SW480 (cell line): ENCODE measurements at places on chromosomes 6 and 20.

DNA sequence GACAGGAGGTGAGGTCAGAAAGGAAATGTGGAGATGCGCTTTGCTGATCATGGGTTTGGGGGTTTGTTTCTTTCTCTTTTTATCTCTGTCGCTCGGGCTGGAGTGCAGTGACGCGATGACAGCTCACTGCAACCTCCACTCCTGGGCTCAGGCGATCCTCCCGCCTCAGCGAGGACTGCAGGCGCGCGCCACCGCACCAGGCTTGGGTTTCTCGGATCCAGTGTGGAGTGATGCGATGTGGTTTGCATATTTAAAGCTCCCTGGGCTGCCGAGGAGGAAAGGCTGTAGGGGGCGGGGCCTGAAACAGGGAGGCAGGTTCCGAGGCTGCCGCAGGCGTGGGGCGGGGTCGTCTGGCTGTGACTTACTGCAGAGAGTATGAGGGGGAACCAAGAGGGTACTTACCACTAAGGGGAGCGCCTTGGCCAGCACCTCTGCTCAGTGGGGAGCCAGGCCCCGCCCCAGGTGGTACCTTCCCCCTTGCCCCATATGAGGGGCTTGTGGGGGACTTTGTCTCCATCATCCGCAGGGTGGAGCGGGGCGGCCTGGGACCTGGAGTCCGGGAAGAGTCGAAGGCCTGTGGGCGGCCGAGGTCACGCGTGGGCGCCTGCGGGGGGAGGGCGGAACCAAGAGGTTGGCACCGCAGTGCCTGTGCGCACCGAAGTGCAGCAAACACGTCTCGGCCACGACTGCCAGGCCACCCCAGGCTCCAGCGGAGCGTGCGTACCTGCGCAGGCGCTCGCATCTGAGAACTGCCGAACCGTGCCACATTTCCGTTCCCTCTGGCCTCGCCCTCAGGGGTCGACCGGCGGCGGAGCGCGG, 12.7 kb upstream of the BAK1 start:
- peak; percentile 57 for DNase-seq

DNA sequence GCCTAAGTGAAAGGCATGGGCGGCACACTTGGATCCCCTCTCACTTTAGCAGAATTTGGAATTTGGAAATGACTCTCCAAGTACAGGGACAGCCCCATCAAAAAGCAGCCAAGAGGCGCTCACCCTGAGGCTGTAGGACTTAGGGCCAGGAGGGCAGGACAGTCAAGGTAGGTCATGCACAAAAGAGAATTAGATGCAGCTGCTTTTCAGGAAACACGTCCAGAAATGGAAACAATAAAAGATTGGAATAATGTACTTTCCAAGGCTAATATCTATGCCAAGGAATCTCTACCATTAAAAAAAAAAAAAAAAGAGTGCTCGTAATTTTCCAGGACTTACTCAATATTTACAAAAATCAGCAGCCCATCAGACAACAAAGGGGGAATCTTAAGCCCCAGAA, 19.9 kb downstream of the PREP start:
- no peak for DNase-seq

GRCh38 chr6:39558079-39558478, 167.1 kb downstream of the KIF6 start:
- no peak for DNase-seq

DNA sequence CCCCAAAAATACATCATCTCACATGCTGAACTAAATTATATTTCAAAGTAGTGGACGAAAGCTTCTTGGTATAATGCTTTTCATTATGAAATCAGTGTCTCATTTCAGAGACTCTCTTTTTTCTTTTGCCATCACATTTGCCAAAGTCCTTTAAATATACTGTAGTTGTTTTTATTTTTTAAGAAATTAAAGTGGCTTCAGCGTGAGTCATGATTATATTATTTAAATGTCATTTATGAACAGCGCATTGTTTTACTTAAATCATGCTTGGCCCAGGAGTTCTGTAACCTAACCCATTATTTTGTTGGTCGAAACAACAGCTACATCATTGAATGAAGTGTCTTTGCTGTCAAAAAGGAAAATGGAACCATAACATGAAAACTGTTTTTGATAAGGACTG, 100.9 kb downstream of the CD109 start:
- DNase-seq, result no peak

- peak; percentile 8 for DNase-seq
Observed at GRCh38 chr6:134161041-134161440, 108.6 kb upstream of the SLC2A12 start.

- DNase-seq, result no peak
Observed at GRCh38 chr20:33657704-33658095, 4.4 kb upstream of the C20orf144 start.

DNA sequence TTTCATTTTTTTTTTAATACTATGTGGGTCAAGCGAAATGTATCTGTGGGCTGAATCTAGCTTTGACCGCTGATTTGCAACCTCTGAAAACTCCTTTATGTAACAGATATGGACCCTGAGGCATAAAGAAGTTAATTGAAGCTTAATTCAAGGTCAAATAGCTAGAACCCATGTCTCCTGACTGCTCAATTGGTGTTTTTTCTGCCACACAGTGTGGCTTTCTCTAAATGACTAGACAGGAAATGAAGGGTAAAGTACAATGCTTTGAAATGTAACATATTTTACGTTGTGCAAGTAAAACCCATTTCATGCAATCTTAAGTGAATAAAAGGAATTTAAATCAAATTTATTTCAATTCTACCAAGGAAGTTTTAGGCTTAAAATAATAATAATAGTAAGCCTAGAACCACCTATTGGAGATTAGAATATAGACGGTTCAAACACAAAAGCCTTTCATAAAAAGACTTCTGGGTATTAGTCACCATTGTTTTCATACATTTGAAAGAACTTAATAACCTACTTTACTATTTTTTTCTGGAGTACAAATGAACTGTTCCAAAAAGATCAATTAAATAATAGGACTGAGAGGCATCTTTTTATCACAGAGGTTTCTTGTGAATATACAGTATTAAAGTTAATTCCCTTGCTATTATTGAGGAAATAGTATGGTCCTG, 279.8 kb downstream of the EPHA7 start:
- no peak for DNase-seq

GRCh38 chr20:14879020-14879697, 541.7 kb upstream of the FLRT3 start:
- peak; percentile 92 for DNase-seq

GRCh38 chr6:50457351-50457750, 256.0 kb upstream of the TFAP2D start:
- no peak for DNase-seq

GRCh38 chr6:88367248-88367647, 201.1 kb upstream of the CNR1 start:
- DNase-seq, result no peak

DNA sequence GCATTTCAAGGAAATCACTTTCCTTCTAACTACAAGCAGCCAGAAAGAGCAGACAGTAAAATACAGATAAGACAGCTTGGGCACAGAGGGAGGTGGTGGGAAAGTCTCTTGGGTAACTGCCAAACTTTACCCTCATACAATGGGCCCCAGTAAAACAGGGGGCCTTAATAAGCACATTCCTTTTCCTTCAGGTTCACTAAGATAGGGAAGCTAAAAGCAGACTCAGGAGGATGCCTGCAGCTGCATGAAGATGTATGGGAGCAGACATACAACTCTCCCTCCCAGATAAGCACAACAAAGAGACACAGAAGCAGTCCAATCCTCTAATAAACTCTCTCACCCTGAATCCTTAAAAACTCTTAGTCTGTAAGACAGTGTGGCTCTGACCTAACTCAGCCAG, 49.0 kb downstream of the SIM1 start:
- DNase-seq, result no peak

GRCh38 chr20:55095745-55096400, 620.5 kb downstream of the DOK5 start:
- no peak for DNase-seq

DNA sequence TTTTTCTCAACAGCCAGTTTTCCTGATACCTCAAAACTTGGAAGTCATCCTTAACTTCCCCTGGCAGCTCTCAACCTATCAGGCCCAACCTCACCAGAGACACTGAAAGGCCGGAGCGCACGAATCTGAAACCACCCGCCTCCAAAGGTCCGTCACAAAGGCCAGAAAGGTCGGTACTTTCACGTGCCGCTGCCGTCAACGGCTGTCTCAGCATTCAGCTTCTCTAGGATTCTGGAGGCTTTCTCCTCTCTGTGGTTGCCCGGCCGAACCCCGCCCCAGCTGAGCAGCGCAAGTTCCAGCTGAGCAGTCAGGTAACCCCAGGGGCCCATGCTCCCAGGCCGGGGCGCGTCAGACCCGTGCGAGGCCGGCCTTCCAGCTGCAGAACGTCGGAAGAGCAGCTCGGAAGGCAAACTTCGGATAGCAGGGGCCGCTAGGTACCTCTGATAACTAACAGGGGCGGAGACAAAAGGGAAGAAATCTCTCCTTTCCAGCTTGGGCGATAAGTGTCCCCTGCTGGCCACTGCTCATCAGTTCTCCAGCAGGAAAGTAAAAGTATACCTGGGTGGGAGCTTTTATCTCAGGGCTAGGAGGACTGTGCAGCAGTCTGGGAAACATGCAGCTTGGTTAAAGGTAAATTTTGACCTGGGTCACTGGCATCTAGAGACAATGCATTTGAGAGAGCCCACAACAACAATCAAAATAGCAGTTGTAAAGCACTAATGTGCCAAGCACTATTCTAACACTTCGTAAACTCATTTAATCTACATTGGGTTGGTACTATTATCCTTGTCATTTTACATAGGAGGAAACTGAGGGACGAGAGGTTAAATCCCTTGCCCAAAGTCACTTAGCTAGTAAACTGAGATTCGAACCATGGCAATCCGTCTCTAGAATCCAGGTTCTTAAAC, 16.1 kb downstream of the ZSCAN12 start:
- peak; percentile 85 for DNase-seq

DNA sequence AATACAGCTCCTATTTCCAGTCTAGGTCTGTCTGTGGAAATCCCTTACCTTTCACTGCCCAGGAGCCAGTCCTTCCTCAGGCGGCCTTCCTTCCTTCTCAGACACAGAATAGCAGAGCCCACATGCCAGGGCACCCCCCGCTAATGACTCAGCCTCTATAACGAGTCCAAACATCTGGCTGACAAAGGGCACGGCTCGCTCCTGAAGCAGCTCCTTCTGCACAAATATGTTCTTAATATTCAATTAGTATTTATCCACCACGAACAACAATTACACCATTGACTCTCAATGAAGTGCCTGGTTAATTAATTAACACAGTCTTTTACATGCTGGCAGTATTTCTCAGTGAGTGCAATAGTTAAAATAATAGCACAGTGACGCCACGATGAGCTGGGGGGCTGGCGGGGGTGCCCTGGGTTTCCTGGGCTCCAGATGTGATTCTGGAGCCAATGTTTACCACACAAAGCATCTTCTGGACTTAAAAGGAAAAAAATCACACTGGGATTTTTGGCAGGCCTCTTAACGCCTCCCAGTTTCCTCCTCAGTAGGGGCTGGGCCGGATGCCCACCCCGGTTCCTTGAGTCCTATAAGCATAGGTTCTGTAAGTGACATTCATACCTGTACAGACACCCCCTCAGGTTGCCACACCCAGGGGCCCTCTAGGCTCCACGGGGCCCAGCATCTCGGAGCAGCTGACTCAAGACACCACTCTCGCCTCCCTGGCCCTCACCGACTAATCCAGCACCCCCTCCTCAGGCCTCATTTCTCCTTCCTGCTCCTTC, 158.6 kb upstream of the MLN start:
- DNase-seq, result no peak

- no peak for DNase-seq
Observed at GRCh38 chr6:148967011-148967520, 220.2 kb downstream of the UST start.

DNA sequence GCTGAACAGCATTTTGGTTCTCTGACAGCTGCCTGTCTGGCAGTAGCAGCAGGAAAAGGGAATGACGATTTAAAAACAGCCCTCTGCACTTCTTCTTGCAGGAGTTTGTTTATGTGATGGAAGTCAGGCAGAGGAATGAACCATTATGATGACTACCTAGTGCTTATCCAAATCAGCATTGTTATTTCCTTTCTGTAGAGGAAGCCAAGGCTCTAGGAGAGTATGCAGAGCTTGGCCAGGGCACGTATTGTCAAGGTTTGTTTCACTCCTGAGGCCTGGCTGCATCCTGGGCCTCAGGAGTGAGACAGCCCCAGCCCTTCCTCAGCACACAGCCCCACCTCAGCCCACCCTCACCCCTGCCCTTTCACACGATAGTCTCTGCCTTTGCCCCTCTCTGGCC, 68.5 kb downstream of the FAM229B start:
- DNase-seq, result no peak

DNA sequence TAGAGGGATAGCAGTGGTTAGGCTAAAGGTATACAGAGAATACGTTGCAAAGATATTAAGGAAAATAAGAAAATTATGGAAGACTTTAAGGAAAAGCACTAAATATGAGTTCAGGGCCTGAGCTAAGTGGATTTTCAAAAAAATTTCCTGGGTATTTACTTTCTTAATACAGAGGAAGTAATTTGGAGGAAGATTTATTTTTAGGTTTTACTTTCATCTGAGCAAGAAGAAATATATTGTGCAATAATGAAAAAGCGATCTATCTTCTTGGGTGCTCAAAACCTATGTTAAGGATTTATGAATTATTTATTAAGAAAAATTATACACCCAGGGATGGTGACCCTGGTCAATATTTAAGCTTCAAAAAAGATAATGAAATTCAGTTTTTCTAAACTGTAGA, 224.7 kb downstream of the PLCB1 start:
- DNase-seq, result no peak

DNA sequence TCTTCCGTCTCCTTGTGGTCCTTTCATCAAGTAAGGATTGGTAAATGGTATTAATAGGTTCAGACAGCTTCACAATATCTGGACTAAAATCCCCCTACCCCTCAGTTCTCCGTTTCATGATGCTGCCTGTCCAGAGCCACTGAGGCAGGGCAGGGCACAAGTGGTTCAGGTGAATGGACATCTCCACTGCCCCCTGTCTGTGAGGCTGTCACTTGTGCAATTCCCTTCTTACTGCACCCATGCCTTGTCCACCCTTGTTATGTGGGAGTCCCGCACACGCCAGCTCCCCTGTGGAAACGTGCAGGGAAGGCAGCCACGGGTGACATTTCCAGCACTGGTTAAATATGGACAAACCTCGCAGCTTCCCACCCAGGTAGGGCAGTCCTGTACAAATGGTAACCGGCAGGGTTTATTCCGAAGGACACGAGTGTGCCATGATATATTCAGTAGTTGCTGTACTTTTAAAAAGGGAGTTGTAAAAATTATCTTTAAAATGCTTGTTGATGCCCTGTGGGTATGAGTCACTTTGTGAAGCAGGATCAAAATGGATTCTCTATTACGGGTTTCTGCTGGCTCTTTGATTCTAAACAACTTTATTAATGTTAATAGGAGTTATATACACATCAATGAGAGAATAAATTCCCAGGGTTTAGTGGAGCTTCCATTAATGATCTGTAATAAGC, 73.5 kb downstream of the FYN start:
- no peak for DNase-seq
